ENCODE measurements at places on chromosomes 11 and 22. TPM values are rescaled to one million over a fixed set of nuclear protein-coding genes. Genes with fewer than 3 reads are reported as not detected.

DNA sequence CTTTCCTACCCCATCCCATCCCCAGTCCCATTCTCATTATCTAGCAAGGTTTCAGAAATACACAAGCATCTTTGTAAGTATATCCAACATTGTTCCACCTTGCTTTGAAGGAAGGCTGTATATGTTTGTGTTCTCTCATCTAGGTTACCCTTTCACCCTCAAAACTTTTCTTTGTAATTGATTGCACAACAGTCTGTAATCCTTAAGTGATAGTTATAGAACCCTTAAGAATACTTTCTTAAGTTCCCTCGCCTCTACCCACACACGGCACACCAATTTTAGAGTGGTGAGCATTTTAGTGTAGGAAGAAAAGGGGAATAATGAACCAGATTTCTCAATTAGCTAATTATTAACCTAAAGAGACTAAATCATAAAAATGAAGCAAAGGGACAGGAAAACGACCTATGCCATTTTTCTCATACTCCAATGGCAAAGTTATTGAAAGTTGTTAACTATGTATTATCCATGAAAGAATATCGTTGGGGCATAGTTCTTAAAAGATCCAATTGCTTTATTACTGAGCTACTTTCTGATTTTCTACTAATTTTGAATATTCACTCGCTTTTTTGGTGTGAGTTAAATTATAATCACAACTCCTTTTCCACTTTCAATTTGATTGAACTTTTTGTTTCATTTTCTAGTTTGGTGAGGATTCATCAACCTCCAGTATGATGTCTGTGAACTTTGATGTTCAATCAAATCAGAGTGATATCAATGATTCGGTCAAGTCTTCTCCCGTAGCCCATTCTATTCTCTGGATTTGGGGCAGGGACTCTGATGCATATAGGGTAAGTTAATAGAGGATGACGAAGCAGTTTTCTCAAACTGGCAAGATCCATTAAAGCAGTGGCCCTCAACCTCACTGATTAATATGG is 44.9 kb downstream of the TTC17 start:
- no peak for DNase-seq

GRCh38 chr11:64817476-64817875 is 7.1 kb upstream of the MEN1 start:
- DNase-seq: no peak

DNA sequence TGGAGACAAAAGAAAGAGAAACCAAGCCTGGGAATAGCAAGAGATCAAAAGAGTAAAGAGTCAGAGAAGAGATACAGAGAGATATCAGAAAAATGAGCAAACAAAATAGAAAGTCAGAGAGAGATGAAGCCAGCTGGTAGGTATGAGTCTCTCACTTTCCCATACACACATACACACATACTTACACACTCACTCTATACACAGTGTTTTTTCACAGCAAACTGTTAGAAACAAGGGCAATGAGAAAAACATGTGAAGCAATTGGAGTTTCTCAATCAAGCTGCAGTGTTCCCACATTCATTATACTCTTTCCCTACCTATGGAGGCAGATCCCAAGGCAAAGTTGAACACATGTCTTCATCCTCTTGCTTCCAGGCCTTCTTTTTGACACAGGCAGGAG is 2.6 kb upstream of the NLRP10 start:
- no peak for DNase-seq

GRCh38 chr11:75011872-75012271 is 23.1 kb downstream of the NEU3 start:
- no peak for DNase-seq

GRCh38 chr22:41096841-41097240 is 4.4 kb downstream of the EP300 start:
- no peak for DNase-seq

- no peak for DNase-seq
Measured at GRCh38 chr22:29454276-29454675, 15.9 kb downstream of the RFPL1 start.

DNA sequence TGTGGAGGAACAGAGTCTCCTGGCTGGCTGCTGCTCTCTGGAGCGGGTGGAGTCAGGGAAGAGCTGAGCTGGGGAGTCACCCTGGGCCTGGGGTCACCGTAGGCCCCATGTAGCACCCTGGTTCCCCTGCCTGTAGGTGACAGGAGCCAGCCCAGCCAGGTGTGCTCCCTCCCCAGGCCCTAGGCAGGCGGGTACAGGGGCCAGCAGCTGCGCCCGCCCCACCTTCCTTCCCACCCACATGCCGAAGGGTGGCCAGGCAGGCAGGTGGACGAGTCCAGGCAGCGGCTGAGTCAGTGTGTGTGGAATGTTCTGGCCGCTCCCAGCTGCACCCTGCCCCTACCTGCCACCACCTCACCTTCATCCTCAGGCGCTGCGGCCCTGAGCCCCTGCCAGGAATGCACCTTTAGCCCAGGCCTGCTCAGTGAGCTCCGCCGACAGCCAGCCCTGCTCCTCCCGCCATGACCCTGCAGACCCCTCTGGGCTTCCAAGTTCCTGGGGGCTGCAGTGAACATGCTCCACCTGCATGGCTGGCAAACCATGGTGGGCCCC is 654 bp upstream of the SYT8 start:
- no peak for DNase-seq

DNA sequence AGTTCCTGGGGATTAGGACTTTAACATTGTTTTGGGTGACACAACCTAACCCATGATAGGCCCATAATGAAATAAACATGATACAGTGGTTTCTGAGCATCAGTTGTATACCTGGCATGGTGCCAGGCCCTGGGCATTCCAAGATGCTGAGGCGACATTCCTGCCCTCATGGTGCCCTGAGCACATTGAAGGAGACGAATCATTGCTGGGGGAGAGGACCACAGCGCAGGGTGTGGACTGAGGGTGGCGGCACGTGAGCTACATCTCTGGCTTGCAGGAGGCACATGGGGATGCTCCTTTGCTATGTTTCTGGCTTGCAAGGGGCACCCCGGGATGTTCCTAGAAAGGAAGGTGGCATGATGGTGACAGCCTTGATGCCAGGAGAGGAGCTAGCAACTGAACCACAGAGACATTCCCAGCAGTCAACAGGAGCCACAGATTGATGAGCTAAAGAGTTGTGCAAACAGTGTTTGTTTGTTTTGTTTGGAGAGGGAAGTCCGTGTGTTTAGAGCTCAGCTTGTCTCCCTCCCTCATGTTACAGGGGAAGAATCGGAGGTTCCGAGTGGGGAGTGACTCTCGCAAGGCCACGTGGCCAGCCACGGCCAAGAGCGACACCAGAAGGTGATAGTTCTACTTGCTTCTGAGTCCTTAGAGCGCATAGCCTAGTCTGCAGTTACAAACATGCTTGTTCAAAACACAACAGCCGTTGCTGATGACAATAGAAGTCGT is 106.4 kb downstream of the MIAT start:
- no peak for DNase-seq

The OR51B2 gene
- 0.27 TPM for total RNA-seq

The MAPK11 gene
- total RNA-seq: 11.8 TPM

GRCh38 chr11:92475316-92475715 is 250.7 kb downstream of the FAT3 start:
- DNase-seq: no peak

- no peak for DNase-seq
Measured at GRCh38 chr11:2386591-2386990, 9.5 kb downstream of the CD81 start.

The PRR5 gene
- total RNA-seq: 40.9 TPM

The UBQLN3 gene
- 0.81 TPM for total RNA-seq

GRCh38 chr22:17866127-17866526 is 91.9 kb upstream of the BID start:
- DNase-seq: no peak

DNA sequence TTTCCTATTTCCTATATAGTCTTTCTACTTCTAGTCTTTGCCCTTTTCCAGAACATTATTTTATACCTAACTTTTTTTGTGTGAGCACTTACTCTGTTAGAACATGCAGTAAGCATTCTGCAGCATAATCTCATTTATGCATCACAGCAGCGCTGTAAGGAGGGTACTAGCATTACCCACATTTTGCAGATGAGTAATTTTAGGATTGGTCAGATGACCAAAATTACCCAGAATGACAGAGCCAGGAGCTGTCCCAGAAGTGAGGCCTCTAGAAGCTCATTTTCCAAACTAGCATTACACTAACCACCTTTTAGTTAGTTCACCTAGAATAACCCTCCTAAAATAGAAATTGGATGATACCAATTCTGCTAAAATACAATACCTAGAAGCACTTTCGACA is 47.1 kb upstream of the ARHGAP32 start:
- no peak for DNase-seq

The SEPTIN3 gene
- under 0.01 TPM for total RNA-seq

The ELFN2 gene
- under 0.01 TPM for total RNA-seq

GRCh38 chr11:135035282-135035681 is 623.2 kb upstream of the B3GAT1 start:
- DNase-seq: no peak

DNA sequence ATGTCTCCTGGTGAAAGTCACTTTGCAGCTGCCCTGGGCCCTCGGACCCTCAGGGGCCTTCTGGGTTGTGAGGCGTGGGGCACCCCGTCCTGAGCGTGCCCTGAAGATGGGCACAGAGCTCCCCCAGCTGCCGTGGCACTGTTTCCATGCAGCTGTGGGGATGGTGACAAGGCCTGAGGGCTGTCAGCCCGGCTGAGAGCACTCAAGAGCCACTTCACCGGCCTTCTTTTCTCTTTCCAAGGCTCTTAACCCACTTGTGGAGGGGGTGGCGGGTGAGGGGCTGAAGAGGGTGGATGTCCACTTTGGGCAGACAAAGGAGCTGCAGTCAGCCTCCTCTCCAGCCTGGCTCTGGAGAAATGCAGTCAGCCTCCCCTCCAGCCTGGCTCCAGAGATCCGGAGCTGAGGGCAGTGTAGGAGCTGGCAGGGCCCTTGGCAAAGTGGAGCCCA is 239.5 kb downstream of the ST3GAL4 start:
- DNase-seq: no peak

The ARVCF gene
- total RNA-seq: 60.9 TPM

GRCh38 chr11:69536406-69536805 is 54.9 kb downstream of the LINC01488 start:
- no peak for DNase-seq

DNA sequence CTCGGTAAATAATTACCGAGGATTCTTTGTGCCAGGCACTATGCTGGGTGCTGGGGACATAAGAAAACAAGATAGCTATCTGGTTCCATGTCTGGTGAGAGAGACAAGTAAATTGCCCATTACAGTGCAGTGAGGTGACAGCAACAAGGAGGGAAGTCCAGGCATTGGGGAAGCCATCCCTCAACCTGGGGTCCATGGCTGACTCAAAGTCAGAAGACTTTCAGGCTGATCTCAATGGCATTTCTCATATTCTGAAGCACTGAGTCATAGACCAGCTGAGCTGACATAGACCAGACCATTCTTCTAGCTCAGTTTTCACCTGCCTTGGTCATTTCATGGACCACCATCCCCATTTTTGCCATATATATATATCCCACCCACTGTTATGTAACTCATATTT is 158.8 kb downstream of the TTC17 start:
- no peak for DNase-seq

GRCh38 chr11:48044577-48044976 is 64.2 kb downstream of the PTPRJ start:
- DNase-seq: no peak

- DNase-seq: no peak
Measured at GRCh38 chr11:73996161-73996747, 12.6 kb downstream of the UCP3 start.

DNA sequence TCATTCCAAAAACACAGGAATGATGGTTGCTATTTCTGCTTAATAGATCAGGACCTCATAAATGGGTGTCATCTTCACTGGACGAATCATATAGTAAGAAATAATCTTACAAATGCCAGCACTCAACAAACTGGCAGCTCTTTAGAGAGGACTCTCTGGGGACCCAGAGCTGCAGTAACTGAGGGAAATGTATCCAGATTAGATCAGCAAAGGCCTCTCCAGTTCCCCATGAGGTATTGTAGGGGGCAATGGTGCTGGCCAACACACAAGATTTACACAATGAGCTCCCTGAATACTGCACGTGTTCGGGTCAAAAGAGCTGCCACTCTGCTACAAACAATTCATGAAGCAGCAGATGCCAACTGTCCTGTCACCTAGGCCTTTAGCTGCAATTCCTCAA is 110.2 kb downstream of the RBFOX2 start:
- no peak for DNase-seq

The USH1C gene
- not detected for total RNA-seq

The SCUBE2 gene
- total RNA-seq: 0.27 TPM

DNA sequence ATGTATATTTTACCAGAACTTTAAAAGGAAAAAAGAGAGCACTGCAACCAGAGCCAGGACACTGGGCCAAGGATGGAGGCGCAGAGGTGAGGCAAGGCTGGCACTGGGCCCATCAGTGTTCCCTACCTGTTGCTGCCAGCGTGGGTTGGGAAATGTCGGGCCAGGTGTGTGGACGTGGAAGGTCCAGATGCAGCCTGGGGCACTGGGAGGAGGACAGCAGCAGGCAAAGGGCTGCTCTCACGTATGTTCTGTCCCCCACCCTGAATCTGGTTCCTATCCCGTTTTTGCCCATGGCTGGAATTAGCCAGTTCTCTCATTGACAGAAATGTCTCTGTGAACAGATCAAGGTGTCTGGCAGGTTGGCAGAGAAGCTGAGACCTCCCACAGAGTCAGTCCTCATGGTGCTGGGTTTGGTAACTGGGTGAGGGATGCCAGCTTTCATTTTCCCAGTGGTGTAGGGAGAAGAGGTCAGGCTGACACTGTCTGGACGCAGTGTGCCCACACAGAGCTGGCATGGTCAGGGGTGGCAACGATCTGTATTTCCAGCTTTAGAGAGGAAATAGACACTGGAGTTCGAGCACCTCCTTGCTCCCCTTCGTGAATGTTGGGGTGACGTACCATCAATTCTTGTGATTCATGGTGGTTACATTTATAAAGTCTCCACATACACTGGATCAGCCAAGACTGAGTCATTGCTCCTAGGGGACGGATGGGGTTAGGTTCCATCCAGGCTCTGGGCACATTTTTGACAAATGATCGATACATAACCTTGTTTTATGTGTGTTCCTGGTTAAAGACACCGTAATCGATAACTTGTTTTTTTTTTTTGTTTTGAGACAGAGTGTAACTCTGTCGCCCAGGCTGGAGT is 4.3 kb upstream of the PNPLA3 start:
- no peak for DNase-seq

- DNase-seq: no peak
Measured at GRCh38 chr11:101428918-101429317, 154.9 kb downstream of the TRPC6 start.

DNA sequence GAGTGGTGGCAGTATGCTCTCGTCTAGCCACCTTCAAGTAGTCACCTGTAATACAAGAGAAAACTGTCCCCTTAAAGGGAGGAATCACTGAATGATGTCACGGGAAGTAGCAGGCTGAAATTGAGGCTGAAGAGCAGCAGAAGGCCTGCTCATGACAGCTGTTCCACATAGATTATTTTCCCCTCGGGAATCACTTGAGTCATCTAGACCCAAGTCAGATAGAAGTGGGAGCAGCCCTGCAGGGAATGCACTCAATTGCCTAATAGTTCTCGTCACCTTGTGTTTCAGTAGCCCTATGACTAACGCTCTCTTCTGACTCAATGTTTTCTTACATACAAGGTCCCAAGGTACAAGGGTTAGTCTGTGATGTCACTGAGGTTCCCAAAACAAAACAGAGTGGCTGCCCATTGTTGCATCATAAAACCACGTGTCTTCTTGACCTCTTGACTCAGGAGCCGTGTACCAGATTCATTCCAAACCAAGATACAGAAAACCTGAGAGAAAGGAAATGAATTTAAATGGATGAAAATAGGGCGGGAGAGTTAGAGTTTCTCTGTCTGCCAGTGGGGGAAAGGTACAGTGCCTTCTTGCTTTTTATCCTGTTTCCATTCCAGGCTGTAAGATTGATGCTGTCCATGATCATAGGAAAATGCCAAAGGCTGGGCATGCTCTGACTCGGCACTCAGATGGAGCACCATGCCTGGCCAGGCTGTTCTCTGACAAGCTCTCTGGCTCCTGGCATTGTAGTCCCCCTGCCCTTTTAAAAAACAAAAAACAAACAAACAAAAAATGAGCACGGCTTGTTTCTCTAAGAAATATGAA is 21.6 kb upstream of the C11orf96 start:
- no peak for DNase-seq

Data from hematopoietic multipotent progenitor cell (in vitro differentiated cells).